ENCODE measurements at places on chromosomes 7 and 10. TPM values are rescaled to one million over a fixed set of nuclear protein-coding genes. Genes with fewer than 3 reads are reported as not detected.

DNA sequence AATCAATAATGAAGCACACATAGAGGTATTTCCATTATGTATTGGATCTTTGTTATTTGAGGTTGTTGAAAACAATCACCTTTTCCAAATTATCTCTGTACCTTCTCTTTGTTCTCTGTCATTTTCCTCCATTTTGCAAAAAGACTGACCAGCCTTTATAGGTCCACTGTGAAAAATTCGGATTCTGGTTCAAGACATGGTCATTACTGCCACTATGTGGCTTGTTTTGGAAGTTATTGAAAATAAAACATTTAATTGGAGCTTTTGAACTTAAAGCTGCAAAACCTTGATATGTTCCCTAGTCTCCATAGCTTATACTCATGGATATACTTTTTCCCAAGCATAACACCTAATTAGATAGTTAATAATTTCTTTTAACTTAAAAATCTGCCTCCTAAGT lies 1094.4 kb downstream of the NRG3 start:
- no peak overlapping the region for H3K27ac ChIP-seq
- DNase-seq = no peak
- H3K36me3 ChIP-seq = no peaks in the 10 kb centered on the region
- H3K4me3 ChIP-seq = no peak overlapping the region
- no peaks in the 10 kb centered on the region for H3K27me3 ChIP-seq
- no peaks in the 10 kb centered on the region for H3K4me1 ChIP-seq

MNX1 gene
- 1.8 TPM for total RNA-seq

DNA sequence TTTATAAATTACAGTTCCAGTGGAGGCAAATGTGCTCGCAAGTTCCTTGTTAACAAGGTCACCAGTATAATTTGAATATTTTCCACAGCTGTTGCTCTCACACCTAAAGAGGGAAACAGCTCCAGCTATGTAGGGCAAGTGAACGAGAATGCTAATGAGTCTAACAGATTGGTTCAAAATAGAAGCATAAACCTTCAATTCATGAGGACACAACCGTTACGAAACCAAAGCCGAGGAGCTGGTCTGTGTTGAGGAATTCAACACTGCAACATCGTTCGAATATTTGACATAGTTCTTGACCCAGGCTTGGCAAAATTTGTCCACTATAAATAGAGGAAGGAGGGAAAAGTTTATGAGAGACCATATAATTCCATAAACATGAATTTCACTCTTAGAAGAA lies 161.3 kb downstream of the KLF6 start:
- H3K36me3 ChIP-seq = no peaks in the 10 kb centered on the region
- H3K27me3 ChIP-seq = no peaks in the 10 kb centered on the region
- DNase-seq = peak; percentile 48

PRLHR gene
- not detected for total RNA-seq

All from GM12878 (cell line).